ENCODE measurements at places on chromosomes 13 and 19.

GRCh38 chr19:44530777-44531176 is 1.3 kb upstream of the CEACAM20 start:
- DNase-seq = no peak

- DNase-seq = peak; percentile 34
These were observed 4.7 kb upstream of the IRS2 start for GRCh38 chr13:109790942-109791605.

DNA sequence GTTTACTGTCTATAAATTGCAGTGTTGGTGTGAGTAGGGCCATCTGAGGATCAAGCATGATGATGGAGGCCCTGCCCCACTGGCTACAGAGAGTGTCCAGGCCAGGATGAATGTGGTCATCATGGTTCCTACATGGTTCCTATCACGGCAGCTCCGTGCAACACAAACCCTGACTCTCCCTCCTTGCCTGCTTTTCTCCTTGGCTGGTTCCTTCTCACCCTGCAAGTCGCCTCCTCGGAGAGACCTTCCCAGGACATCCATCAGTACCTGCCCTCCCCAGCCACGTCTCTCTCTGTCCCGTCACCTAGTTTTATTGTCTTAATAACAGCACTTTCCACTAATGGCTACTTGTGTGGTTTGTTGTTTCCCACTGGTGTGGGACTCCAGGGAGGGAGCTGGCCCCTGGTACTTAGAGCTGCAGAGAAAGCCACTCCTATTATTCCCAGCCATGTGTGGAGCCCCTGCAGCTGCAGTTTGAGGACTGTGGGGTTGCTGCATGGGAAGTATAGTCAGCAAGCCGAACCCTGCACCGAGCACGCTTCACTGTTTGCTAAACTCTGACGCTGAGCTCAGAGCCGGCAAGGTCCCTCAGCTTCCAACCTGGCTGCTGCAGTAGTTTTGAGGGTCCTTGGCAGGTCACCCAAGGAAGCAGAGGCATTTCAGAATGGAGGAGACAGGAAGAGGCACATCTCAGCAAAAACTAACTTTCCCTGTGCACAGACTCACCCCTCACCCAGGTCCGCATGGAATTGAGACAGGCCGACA is 146.4 kb upstream of the VSTM2B start:
- no peak for DNase-seq

- no peak for DNase-seq
These were observed 28.5 kb downstream of the SKA3 start for GRCh38 chr13:21147827-21148226.

- DNase-seq = no peak
These were observed 3.7 kb downstream of the ZNF136 start for GRCh38 chr19:12166626-12167025.

DNA sequence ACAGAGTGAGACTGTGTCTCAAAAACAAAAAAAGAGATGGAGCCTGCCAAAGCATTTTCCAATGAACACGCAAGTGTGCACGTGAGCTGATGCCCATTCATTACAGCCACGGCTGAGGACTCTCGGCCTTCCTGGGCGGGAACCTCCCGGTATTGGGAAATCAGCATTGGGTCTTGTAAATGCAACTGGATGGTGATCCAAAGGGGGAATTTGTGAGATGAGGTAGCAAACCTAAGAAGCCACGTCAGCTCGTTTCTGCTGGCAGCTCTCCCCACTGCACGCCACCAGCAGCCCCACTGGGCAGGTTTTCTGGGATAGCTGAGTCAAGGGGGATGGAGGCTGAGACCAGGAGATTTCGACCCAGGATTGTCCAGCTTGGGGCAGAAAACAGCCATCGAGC is 11.5 kb downstream of the C13orf46 start:
- no peak for DNase-seq

DNA sequence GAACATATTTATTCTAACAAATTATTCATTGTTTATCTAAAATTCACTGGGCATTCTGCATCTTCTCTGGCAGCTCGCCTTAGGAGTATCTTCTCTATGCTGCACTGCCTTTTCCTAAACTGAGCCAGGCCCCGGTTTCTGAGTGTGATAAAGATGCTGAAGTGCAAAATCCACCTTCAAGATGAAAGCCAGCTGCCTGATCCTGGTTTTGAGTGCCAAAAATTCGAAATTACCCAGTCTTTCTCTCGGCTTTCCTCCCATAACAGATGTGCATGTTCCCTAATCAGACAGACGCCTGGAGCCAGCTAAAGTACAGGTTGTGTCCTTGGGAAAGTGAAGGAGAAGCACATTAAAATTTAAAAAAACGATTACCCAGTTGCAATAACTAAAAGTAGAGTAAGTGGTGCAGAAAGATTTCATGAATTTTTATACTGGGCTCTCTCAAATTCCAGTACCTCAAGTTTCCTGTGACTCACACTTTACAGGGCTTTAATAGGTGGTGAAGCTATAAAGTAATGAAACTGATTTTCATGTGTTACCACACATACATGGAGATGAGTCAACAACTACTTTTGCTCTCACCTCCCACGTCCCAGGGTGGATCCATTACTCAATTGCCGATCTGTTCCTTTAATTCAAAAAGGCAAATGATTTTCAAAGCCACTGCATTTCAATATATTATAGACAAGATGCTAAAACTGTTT is 65.0 kb upstream of the GTF2F2 start:
- no peak for DNase-seq

GRCh38 chr19:54026656-54027055 is 35.2 kb downstream of the CACNG6 start:
- DNase-seq = no peak

DNA sequence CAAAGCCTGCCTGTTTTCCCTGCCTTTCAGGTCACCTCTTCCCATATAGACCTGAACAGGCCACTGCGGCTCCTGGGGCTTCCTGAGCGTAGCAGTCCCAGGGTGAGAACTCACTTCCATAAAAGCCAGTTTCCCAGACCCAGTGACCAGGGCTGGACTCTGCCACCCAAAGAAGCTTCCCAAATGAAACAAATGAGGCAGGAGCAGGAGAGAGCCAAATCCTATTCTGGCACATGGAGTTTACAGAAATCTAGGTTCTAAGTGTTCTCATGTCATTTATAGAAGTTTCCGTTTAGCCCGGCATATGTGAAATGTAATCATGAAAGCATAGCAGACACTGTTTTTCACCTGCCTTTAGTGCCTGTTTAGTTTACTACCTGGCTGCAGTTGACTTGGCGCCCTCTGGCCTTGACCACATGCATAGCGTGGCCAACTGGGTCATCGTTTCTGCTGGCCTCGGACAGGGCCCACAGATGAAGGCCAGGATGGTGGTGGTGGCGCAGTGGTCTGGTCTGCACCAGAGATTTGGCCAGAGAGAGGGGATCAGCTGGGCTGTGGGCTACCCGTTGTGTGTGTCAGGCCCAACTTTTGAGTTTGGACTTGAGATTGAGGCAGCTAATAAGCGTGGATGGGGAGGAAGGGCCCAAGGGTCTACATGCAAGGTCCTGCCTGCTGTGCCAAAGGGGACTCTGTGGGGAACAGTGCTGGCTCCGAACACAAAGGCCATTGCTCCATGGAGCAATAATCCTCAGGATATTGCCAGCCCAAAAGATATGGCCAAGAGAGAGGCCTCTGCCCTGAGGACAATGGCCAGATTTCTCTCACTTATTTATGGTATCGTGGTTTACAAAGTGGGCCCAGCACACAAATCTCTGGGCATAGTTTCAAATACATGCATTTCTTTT is 43.3 kb downstream of the NFIX start:
- DNase-seq = no peak

GRCh38 chr19:13103581-13104359 is 1.1 kb upstream of the LYL1 start:
- DNase-seq = no peak

DNA sequence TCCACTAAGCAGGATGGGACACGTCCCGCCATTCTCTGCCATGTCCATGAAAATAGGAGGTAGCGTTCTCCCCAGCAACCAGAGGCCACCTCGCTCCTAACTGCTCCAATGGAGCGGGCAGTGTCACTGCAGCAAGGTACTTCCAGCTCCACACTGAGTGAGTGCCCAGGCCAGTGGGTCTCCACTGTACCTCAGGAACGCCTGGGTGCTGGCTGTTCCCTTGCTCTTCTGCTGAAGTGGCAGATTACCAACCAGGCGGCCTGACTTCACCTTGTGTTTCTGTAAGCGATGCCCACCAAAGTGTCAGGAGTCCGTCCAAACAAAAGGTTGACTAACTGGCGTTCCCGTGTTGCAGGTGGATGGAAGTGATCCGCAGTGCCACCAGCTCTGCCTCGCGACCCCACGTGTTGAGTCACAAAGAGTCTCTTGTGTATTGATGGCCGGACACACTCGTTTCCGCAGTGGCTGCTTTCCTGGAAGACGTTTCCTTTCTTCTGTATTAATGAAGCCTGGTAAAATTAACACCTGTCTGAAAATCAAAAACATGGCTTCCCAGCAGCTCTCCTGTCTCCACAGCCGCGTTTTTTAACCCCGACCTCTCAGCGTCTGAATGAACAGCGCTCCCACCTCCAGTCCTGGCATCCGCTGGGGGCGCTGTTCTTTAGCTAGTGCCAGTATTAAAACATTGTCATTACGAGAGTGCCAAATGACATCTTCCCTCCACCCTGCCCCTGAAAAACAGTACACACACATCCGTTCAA is 128.8 kb downstream of the STK24 start:
- no peak for DNase-seq

GRCh38 chr19:15869109-15869555 is 28.7 kb downstream of the CYP4F2 start:
- DNase-seq = peak; percentile 28

DNA sequence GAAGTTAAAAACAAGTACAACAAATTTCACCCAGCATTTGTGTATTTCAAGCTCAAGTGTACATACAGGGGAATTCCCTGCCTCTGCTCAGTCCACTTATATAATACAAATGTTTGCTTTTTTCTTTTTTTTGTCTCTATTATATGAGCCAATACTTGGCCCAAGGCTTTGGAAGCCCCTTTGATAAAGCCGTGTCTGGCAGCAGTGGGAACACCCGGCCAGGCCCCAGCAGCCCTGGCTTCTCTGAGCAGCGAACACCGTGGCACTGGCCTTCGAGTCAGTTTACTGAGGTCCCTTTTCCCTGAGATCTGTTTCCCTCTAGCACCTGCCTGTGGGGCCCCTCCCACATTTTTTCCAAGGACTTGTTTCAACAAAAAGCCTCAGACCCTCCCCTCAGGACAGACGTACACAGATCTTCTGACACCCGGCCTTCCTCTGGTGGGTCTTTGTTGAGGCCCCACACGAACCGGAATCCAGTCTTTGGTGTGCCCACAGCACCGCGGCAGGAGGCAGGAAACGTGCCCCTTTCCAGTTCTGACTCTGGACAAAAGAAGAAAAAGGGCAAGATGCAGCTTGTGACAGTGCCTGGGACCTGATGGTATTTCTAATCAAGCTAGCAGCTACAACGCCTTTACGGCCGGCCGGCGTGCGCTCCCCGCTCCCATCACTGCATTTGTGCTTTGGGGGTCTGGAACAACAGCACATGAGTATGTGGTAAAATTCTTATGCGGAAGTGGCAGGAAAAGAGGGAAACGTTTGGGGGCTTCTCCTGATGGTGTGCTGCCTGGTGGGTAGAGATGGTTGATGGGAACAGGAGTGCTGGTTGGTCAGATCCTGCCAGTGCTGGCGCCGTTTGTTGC is 13.8 kb downstream of the SIPA1L3 start:
- no peak for DNase-seq

DNA sequence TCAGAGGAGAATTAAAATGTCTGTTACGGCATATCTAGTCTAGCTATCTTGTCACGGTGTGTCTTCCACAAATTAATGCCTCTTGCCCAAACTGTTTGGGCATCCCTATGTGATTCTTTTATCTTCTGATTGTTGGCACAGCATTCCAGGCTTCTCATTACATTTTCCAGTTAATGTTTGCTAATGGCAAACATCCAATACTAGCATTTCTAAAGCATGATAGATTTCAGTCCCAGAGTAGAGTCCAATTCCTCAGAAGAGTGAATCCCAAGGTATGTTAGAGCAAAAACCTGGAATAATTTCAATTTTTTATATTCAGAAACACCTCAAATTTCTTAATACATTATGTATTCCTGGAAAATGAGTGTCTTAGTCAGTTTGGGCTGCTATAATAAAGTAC is 684.5 kb upstream of the SLITRK1 start:
- DNase-seq = no peak

GRCh38 chr19:41546386-41546789 is 29.6 kb upstream of the CEACAM21 start:
- DNase-seq = peak; percentile 51

GRCh38 chr13:48188601-48189000 is 44.4 kb upstream of the ITM2B start:
- DNase-seq = no peak

DNA sequence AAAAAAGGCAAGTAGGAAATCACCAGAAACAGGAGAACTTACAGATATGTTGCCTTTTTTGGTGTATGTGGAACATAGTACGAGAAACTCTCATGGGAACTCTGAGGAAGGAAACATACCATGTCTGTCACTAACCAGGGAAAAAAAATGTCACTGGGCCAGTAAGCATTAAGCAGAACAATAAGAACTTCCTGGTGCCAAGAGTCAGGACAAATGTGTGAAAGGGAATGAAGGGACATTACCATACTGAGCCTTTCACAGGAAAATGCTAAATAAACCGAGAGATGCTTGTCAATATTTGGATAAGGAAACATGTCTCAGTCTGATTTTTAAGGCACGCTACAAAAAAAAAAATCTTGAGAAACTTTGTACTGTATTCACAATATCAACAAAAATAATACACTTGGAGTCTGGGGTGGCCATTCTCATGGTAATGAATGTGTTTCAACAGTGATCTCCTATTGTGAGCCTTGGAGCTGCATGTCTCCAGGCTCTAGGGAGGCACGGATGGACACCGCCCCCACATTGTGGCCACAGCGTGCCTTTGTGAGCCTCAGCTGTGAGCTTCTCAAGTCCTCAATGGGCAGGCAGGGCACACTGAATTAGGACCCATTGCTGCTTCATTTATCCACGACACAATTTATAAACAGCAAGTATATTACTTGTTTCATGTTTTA is 113.0 kb upstream of the ARGLU1 start:
- no peak for DNase-seq

- DNase-seq = no peak
These were observed 7.2 kb downstream of the IGFL2 start for GRCh38 chr19:46155237-46155636.

- no peak for DNase-seq
These were observed 2.3 kb downstream of the DDX39A start for GRCh38 chr19:14416817-14417231.

GRCh38 chr13:59960683-59961082 is 203.0 kb downstream of the DIAPH3 start:
- no peak for DNase-seq

DNA sequence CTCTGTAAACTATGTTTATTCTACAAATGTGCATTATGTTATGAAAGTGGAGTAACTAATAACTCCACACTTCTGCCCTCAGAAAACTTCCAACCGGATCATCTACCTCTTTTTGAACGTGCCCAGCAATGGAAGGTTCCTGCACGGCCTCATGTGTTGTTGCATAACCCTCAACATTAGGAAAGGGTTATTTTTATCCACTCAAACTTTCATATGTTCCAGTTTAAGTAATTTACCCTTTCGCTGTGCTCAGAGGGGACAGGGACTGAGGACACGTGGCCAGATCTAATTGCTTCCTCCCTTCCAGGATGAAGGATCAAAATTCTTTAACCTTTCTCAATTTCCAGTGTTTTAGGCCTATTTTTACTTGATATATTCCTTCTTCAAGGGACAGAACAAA is 29.6 kb downstream of the IRS2 start:
- DNase-seq = no peak

- no peak for DNase-seq
These were observed 124.5 kb upstream of the CSNK1A1L start for GRCh38 chr13:37229931-37230330.

Measured in immature natural killer cell (primary cell).